ENCODE measurements at places on chromosomes 3 and 15.

GRCh38 chr3:101848754-101849713, at the start of gene NFKBIZ:
Gene NFKBIZ, plus strand, starts transcription at chr3:101849514. Its CDS starts 115 bp downstream, at chr3:101849629.
- DNase-seq, result peak; percentile 95

GRCh38 chr3:43856761-43857160, 166.0 kb downstream of the ABHD5 start:
- DNase-seq, result no peak

GRCh38 chr3:189871418-189871817, 240.2 kb downstream of the TP63 start:
- no peak for DNase-seq

DNA sequence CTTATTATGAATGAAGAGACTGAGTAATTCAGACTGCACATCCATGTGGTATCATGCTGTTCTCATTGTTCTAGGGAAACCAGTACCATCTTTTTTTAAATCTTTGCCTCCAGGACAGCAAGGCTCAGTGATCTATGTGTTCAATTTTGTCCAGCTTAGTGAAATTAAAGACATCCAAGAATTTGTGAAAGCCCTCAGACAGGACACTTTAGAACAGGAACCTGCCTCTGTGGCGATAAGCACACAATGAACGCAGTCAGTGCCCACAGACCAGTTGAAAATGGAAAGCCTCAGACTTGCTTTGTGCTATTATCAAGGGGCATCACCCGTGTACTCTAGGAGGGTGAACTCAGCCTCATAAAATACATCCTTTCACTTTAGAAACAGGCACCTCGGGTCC, 20.1 kb downstream of the EID1 start:
- no peak for DNase-seq

DNA sequence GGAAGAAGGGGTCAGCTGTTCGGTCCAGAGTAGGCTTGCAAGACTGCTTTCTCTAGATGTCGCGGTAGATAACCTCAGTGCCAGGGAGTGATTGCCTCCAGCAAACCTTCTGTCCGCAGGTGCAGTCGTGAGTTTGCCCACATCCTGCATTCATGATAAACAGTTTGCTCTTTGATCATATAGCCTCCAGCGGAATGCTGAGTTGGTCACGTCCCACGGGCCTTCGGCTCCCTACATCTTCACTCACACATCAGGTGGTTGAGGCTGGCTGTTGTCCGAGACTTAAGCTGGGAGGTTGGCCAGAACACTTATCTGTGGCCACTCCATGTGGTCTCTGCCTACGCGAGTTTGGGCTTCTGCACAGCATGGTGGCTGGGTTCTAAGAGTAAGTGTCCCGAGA, 62.1 kb upstream of the NR2C2 start:
- DNase-seq, result no peak

Measured in GM10248 (cell line).